OCI-LY7 (cell line): ENCODE measurements at places on chromosomes 6 and 20.

GRCh38 chr6:17081860-17082508 is 19.9 kb upstream of the STMND1 start:
- DNase-seq: no peak

- DNase-seq: no peak
These were observed 22.6 kb downstream of the TRERF1 start for GRCh38 chr6:42429042-42429585.

DNA sequence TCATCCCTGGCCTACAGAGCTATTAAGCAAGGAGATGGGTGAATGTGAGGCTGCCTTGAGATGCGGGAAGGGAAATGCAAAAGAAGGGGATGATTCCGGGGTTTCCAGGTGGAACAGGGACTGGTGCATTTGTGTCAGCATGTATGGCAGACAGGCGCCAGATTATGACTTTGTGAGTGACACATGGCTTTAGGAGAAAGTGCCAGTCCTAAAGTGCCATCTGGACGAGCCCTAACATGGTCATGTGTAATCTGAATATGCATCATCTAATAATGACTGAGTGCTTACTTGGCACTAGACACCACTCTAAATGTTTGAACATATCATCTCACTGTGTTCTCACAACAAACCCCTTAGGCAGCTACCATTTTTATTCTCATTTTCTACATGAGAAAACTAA is 195.0 kb upstream of the TSHZ2 start:
- DNase-seq: no peak

- DNase-seq: no peak
These were observed 237.7 kb downstream of the FOXA2 start for GRCh38 chr20:22346716-22347115.

DNA sequence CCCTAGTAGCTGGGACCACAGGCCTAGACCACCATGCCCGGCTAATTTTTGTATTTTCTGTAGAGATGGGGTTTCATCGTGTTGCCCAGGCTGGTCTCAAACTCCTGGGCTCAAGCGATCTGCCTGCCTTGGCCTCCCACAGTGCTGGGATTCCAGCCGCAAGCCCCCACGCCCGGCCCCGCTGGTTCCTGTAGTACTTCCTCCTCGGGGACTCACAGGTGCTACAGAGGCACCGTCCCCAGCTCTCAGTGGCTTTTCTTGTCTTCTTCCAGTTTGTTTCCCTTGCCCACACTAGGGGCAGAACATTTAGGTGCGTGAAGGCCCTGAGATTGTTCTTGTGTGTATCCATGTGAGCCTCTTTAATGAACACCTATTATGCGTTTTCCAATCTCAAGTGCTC is 773 bp upstream of the ZBP1 start:
- peak; percentile 83 for DNase-seq

- no peak for DNase-seq
These were observed 113.5 kb upstream of the BTN3A2 start for GRCh38 chr6:26251354-26252076.

GRCh38 chr6:13538084-13538483 is 36.3 kb upstream of the SIRT5 start:
- DNase-seq: peak; percentile 69

DNA sequence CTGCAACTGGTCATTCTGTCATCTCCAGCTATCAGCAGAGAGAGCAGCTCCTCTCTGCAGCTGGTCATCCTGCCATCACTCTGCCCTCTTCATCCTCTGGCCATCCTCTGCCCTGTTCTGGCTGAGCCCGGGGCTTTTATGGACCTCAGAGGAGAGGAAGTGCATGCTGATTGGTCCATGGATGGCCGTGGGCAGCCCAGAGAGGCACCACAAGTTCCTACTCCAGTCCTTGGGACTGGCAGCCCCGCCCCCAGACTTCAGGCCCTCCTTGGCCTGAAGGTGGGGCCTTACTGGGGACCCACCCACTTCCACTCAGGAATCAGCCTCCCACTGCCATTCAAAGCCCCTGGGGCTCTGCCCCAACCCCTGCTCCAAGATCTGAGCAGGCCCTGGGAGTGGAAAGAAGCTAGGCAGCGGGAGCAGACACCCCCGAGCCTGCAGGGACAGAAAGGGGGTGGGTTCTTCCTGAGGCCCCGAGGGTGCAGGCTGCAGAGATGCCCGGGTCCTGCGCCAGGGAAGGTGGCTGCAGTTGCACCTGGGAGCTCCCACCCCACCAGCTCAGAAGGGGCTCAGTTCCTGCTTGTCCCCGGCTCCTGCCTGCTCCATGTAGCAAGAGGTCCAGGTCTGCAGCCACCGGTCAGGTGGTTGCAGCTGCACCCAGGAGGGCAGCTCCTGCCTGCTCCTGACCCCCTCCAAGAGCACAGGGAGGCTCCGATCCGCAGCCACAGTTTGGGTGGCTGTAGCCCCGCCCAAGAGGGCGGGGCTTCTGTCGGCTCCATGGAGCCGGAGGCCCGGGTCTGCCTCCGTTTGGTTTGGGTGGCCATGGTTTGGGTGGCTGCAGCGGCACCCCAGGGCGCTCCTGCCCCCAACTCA is 34.1 kb upstream of the HMGA1 start:
- DNase-seq: no peak

DNA sequence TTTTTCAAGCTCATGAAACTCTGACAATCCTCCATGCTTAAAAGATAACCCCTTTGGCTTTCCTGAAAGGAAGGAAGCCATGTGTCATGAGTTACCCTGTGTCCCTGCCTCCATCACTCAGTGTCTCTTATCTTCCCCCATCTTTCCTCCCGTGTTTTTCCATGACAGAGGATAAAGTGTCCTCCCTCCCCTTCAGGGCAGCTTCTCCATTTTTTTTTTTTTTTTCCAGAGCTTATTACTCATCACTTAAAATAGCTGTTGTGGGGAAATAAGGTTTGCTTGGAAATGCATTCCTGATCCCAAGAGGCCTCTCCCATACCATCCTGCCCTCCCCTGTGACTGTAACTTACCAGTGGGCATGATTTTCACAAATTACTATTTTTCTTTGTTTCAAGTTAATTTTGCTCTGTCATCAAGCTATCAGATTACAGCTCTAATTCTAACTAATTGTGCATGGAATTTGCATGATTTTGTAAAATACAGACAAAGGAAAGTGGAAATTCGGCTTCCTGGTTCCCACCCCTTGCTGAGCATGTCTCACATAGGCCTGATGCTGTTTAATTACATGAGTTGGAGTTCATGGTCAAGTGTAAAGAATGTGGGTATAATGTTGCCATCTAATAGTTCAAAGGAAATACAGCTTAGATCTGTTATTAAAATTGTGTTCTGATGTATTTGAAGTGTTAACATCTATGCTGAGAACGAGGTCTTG is 614.5 kb upstream of the FLRT3 start:
- DNase-seq: no peak

- DNase-seq: peak; percentile 32
These were observed 67.2 kb upstream of the TBC1D7 start for GRCh38 chr6:13395272-13396237.
